ENCODE measurements at places on chromosomes 3 and 15.

GRCh38 chr3:62048577-62048976 is 324.8 kb downstream of the FEZF2 start:
- no peak for DNase-seq

DNA sequence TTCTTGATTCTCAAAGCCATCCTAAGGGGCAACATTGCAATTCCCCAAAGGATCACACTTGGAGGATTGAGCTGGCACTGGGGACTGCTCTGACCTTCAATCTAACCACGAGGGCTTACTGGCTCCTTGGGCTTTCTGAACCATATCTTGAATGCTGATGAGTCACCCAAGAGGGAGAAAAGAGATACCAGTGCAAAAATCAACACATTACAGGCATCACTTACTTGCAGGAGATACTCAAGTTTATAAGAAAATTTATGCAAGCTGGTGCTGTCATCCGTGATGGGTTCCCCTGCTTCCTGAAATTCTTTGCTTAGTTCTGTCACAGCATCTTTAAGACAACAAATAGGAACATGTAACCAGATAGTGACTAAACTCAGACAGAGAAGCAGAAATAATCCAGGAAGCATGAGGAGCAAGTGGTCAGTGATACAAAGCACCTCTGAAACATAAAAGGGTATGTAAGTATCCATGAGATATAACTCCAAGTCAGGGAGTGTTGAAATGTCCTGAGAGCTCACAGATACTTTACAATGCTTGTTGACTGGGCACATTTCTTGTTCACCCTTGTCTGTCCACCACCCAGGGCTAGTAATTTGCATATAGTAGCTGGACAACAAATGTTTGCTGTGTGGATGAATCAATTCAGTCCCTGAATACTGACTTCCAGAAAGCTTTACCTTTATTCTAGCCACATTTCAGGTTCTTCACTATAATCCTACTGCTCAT is 14.1 kb downstream of the FYCO1 start:
- DNase-seq: no peak

DNA sequence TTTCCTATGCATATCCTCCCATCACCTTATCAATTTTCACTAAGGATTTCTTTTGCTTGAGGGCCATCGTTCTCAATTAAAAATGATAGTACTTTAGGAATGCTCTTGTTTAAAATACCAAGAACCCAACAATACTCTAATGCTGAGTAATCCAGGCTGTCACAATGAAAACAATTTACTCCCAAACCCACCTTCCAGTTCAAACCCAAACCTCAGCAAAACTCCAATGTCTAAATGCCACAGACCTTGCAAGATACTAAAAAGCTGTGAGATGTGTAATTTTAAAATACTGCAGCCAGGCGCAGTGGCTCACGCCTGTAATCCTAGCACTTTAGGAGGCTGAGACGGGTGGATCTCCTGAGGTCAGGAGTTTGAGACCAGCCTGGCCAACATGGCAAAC is 889.8 kb downstream of the ROBO1 start:
- no peak for DNase-seq

DNA sequence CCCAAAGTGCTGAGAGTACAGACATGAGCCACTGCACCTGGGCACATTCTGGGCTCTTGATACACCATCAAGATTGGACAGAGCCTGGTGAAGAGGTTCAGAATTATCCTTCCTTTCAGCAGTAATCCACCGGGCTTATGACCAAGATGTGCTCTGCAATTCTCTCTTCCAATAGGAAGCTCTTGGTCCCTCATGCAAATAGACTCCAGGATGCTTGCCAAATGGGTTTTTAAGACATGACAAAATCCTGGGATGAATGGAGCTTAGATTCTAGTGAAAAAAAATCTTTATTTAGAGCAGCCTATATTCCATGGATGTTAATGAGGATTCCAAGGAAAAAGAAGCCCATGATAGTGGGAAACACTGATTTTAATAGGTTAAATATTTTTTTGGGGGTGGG is 119.1 kb downstream of the SV2B start:
- no peak for DNase-seq

GRCh38 chr3:98733812-98734281 is 29.3 kb upstream of the ST3GAL6 start:
- DNase-seq: no peak

DNA sequence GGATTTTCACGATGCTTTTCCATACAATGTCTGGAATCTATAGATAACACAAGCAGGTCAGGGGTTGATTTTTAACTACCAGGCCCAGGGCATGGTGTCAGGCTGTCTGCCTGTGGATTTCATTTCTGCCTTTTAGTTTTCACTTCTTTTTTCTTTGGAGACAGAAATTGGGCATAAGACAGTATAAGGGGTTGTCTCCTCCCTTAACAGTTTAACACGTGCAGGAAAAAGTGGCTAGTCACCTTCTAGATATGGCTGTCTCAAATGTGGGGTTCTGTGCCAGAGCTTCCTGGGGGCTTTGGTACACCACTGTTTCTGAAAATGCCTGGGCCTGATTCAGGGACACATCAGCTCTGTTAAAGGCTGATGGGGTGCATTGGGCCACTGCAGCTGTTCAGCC is 7.4 kb upstream of the ZNF589 start:
- no peak for DNase-seq

DNA sequence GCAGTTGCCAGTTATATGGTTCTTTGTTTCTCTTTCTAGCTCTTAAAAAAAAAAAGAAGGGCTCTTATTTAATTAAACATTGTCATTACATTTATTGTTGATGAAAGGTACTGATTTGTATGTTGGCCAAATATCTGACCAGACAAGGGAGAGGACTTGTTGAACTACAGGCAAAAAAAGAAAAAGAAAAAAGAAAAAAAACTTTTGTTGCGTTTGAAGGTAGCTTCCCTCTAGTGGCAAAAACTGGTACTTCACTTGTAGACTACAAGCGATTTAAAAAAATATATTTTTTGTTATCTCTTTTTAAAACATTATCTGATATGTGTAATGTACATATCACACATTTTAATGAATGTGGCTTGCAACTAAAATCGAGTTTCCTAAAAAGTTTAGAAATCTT is 280.6 kb downstream of the ROBO2 start:
- no peak for DNase-seq

- no peak for DNase-seq
Observed at GRCh38 chr3:46114323-46114988, 87.2 kb upstream of the XCR1 start.

GRCh38 chr3:167863811-167864551 is 128.5 kb downstream of the SERPINI1 start:
- DNase-seq: no peak
